ENCODE measurements at places on chromosomes 6 and 20.

DNA sequence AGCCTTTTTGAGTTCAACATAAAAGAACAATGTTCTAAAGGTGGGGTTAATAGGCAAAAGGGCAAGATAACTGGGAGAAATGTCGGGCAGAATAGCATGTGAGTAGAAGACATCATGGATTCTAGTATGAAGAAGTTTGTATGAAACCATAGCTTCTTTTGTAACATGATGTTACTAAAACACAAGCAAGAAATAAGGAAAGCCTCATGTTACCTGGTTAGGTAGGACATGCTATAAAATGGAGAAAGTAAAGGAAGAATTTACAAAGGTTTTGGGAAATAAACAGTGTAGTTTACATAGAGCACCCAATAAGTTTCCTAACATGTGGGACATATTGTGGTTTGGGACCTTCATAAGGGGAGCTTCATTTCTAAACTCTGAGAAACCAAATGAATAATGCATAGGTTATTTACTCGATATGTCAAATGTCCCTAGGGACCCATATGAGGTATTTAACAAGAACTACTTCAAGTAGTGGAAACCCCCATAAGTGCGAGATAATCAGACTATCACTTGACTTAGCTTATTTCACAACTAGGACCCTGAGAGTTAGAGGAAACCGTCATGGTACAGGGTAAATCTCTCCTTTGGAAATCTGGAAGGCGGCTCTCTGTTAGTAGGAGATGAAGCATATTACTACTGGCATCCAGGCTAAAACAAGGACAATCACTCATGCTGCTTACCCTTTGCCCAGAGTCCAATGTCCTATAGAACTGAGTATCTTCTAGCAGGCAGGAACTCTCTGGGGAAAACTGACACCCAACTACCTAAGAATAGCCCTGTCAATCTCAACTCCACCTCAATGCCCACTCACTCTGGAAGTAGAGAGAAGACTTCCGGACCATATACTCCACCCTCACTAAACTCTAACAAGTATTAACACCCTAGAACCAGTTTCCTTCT lies 57.5 kb downstream of the ILRUN start:
- DNase-seq: no peak

- no peak for DNase-seq
Observed at GRCh38 chr6:142867355-142867801, 77.6 kb downstream of the HIVEP2 start.

DNA sequence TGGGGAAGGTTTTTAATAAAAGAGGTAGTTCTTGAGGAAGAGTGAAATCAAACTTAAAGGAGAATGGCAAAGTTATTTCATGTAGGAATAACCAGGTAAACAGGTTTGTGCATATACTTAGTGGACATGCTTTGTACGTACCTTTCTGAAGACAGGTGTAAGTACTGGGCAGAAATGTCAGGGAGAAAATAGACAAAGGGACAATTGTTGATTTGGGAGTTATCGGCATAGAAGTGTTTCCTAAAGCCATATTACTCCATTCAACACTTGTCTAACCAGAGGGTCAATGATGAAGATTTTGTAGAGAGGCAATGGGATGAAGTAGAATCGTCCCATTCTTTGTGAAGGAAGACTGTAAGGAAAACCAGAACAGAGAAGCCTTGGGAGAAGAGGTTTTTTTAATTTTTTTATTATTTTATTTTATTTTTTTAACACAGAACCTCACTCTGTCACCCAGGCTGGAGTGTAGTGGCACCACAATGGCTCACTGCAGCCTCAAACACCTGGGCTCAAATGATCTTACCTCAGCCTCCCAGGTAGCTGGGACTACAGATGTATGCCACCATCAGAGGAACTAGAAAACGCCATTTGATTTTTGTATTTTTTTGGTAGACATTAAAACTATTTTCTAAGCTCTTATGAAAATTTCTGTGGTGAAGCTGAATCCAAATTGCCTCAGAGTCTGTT lies 18.0 kb downstream of the SMAP1 start:
- no peak for DNase-seq

DNA sequence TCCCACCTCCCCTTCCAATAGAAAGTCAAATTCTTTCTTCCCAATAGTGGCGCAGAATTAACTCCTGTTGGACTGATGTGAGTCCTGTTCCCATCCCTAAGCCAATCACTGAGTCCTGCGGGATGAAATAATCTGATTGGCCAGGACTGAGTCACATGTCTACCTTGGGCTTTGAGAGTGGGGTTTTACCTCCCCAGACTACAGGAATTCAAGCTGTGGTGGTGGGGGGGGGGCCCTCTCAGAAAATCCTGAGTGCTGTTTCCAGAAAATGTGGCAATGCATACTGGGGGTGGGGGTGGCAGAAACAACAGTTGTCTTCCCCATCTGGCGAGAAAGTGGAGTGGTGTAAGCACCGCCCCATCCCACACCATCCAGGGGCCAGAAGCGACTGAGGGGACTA lies 65.7 kb downstream of the CTCFL start:
- DNase-seq: no peak

DNA sequence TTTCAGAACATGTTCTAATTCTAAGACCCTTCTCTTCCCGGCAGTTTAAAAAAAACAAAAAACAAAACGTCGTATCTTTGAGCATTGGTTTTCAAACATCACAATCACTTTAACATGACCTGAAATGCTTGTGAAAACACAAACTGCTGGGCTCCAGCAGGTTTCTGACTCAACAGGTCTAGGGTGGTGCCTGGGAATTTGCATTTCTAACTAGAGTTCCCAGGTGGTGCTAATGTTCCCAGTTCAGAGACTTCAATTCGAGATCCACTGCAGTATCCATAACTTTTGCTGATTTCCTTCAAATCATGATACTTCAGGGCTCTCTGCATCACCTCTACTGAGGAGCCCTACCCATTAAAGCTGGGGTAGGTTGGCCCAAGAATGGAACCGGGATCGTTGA lies 850 bp upstream of the SMPDL3A start:
- no peak for DNase-seq

DNA sequence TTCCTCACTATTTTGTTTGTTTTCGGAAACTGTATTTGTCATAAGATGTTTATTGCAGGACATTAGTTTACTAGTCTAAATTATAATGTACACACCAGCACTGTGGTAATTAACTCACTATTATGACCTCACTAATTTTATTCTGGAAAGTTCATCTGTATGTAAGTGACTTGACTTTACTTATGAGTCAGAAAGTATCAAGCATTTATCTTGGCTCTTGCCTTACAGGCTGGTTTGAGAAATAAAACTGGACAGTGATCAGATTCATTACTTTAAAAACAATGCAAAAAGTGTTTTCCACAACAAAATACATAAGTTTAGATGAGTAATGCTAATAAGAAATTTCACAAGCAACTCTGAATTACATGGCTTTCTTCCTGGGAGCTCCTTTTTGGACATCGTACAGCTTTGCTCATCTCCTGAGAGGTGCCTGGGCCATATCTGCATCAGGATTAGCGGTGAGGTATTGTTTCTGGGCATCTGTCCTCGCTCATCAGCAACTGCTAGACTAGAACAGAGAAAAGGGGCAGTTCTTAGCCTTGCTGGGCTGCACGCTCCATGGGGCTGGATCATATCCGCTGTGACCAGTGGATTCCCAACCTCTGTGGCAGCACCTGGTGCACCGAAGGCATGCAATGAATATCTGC lies 179.8 kb downstream of the SOD2 start:
- DNase-seq: no peak

GRCh38 chr6:68726992-68727391 lies 91.9 kb downstream of the ADGRB3 start:
- DNase-seq: no peak

GRCh38 chr6:31727034-31727716 lies 1.9 kb downstream of the DDAH2 start:
- DNase-seq: no peak

DNA sequence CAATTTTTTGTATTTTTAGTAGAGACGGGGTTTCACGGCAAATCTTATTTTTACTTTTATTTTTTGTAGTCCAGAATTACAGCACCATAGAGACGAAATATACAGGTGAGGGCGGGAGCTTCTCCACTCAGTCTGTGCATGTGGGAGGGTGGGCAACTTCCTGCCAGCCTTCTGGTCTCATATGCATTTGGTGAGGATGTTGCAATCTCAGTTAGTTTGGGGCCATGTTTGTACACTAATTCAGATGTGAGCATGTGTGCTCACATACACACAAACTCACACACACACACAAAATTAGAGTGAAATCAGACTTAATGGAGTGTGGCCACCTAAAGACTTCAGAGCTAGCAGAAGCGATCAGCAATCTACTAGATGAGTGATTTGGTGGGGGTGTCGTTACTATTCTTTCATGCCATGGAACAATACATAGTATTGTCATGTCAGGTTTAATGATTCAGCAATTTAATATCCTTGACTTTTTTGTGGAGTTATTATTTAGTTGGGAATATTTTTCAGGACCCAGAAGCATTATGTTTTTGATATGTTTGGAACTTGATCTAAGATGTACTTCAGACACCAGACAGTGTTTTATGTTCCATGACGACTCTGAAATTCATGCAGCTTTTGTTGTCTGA lies 78.0 kb upstream of the BMP2 start:
- DNase-seq: no peak

All from right forelimb (tissue), 1 donor.